Naive B cell (primary cell): ENCODE measurements at places on chromosomes 16 and 17.

- no peak for DNase-seq
Observed at GRCh38 chr17:47967607-47968252, 3.2 kb upstream of the CDK5RAP3 start.

- no peak for DNase-seq
Observed at GRCh38 chr17:50642722-50643656, 8.3 kb downstream of the ABCC3 start.

GRCh38 chr17:29158488-29159275 is 21.5 kb downstream of the MYO18A start:
- no peak for DNase-seq

DNA sequence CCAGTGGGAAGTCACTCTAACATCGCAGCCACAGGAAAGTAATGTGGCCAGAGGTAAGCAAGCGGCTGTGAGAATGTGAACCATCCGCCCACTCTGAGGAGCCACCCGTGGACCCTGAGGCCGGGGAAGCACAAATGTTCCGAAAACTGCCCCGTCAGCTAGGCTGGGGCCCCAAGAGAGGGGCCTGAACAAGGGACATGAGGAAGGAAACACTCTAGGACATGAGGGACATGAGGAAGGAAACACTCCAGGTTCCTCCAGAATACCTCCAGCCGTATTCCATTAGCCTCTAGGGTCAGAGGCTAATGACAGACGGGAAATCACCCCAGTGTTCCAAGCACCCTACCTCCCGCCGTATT is 317 bp downstream of the TEFM start:
- DNase-seq = no peak

GRCh38 chr16:79062336-79062735 is 538.2 kb downstream of the MAF start:
- no peak for DNase-seq

DNA sequence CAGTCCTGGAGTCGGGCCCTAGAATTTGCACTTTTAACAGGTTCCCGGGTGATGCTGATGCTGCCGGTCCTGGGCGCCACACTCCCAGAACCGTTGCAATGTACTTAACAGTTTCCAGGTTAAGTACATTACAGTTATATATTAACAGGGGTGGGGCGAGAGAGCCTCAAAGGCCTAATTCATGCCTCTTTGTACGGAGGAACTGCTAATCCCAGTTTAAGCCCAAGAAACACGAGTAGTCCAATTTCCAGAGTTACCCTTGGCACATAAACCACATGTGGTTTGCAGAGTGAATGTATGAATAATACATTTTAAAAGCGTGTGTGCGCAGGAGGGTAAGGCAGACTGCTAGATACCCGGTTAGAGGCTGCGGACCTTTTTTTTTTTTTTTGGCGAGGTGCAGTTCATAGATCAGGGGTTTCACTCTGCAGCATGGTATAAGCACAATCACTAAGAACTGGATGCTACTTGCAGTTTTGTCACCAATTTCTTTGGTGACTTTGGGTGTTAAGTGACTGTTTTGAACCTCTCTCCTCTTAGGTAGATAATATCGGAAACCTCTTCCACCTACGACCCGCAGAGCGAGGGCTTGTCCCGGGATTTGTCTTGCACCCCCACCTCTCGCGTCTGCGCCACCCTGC is 713 bp downstream of the COX11 start:
- DNase-seq = no peak

DNA sequence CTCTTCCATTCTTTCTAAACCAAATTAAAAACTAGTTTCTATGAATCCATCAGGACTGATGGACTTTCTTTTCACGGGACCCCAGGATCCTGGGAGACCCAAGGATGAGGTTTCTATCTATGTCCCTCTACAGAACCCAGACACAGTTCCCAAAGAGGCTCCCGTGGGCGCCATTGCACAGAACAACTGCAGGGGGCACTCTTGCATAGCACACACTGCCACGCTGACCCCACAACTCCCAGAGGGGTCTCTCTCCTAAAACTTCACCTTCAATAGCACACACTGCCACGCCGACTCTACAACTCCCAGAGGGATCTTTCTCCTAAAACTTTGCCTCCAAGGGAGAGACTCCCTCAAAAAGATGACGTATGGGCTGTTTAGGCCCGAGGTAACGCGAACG is 9.0 kb downstream of the ABR start:
- DNase-seq = no peak

GRCh38 chr16:5027575-5028235 is 6.0 kb downstream of the NAGPA start:
- no peak for DNase-seq

DNA sequence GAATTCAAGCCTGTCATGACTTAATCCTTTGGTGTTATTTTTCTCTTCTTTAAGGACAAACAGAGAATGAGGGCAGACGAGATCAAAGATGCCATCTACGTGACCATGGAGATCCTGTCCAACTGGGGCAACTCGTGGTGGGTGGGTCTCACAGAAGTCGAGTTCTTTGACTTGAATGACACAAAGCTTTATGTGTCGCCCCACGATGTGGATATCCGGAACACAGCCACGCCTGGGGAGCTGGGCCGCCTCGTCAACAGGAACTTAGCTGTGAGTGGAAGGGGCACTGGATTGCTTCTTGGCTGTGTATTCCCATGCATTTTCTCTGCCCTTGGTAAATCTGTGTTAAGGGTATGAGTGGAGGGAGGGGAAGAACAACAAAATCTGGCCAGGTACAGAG is 158.7 kb downstream of the KATNIP start:
- DNase-seq = no peak

- no peak for DNase-seq
Observed at GRCh38 chr17:4008441-4009185, 44.4 kb upstream of the ATP2A3 start.

DNA sequence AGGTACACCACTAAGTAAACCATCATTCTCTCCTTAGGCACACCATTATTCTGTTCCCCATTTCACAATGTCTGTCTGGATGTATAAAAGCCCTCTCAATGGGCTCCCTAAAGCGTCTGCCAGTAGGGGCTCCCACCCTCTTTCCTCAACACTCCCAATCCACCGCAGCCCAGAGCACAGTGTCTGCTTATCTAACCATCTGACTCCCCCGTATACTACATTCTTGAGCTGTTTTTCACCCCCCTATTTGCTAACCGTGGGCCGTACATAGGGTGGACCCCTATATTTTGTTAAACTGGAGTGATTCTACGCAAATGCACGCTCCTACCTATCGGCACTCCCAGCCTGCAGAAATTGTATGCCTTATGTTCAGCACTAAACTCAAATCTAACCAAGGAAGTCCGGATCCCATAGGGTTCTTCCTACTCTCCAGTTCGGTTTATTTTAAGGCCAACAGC is 685 bp upstream of the PSMD3 start:
- DNase-seq = no peak

GRCh38 chr16:75264457-75264998 is 13.1 kb upstream of the BCAR1 start:
- no peak for DNase-seq

- DNase-seq = no peak
Observed at GRCh38 chr17:63293323-63294075, 152.6 kb downstream of the CYB561 start.

DNA sequence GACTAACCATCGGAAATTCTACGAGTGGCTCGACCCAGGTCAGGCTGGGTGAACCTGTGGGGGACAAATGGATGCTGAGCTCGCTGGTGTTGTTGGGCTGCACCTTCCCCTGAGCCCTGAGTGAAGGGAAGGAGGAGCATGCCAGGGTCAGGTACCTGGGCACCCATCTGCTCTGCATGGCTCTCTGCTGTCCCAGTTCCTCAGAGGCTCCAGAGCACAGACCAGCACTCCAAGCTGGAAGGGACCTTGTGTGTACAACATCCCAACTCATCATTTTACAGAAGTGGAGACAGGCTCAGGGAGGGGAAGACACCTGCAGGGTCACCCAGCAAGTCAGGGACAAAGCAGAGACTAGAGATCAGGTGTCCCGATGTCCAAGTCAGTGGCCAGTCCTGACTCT is 84.9 kb upstream of the NLRP1 start:
- no peak for DNase-seq
